ENCODE measurements at places on chromosomes 6 and 20.

DNA sequence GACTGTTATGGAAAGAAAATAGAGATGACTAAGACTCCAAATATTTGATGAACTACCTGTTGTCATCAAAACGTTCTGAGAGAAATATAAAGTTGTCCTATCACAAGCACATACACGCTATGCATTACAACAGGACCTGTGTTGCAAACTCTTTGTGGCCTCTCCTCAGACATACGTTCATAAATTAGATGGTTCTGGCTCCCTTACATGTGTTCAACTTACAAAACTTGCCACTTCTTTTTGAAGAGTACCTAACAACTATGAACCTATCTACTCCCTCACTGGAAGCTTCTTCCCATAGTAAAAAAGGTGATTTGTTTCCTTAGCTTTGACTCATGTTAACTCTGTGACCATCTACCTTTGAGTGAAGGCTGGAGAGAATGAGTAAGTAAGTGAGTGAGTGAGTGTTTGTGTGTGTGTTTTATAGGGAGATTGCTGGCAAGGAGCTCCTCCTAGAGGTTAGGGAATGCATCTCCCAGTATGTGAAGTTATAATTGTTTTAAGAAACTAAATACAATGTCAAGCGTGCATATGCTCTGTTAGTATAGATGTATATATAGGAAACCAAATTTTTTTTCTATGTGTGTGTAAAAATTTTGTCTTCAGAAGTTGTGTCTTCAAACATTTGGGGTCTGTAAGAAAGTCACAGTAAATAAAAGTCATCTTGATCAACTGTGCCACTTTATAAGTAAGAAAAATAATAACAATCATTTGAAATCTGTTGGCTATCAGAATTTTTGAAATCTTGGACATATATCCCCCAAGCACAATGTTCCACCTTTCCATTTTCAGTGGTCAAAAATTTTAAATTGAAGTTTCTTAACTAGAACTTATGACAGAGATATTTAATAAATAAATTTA, 1211.1 kb upstream of the GJE1 start:
- DNase-seq: no peak

DNA sequence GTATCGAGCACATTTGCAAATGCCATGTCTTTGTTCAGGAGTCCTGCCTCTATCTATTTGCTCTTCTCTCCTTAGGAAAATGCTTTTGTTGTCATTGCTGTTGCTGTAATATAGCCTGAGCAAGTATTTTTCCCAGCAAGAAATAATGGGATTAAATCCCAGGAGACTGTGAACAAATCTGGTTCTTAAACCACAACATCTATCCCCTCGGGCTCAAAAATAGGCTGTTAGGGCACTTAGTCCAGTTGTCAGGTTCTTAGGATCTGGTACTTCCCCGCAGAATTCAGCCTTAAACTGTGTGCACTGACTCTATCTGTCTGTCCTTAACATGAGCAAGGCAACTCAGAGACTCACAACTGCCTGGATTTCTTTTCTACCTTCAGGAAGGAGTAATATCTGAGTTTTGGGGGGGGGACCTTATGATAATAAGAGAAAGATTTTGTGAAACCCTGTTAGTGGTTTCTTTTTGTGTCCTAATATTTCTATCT, 437.5 kb downstream of the HTR1B start:
- no peak for DNase-seq

DNA sequence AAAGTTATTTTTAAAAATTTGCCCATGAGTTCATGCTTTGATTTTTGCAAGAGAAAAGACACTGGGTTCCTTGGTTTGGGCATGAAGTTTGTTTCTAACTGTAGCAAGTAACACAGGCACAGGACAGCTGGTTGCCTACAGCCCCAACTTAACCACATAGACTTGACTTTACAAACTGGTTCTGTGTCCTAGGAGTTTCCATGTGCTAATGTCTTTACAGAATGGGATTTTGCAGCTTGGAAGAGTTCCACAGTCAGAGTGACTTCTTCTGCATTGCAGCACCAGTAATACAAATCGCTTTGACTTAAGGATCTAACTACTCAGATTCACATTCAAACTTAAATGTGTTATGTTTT, 44.3 kb downstream of the OR2B2 start:
- no peak for DNase-seq

DNA sequence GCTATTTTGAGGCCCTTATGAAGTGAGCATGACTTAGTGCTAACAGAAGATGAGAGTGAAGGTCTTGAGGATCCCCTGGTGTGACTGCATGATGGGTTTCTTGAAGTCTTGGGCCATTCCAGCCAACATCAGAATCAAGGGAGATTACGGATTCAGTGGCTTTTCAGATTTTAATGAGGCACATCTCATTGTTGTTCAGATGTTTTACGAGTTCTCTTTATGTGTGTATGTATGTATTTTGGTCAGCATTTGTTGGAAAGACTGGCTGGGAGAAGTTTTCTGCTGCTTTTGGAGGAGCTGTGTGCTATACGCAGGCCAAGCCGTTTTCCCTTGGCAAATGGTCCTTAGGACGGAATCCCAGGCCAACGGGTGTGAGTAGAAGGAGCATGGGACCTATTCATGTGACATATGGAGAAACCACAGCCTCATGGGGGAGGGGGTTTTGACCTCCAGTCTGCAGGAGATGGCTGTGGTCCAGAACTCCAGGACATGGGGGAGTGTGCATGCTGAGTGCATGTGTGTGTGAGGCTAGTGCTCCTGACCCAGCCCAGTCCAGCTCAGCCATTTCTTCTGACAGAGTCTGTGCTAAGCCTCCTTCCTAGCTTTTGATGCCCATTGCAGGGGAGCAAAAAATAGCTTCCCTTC, 35.3 kb downstream of the CHMP4B start:
- no peak for DNase-seq

GRCh38 chr20:48384147-48384818, 443.5 kb downstream of the PREX1 start:
- DNase-seq: no peak

DNA sequence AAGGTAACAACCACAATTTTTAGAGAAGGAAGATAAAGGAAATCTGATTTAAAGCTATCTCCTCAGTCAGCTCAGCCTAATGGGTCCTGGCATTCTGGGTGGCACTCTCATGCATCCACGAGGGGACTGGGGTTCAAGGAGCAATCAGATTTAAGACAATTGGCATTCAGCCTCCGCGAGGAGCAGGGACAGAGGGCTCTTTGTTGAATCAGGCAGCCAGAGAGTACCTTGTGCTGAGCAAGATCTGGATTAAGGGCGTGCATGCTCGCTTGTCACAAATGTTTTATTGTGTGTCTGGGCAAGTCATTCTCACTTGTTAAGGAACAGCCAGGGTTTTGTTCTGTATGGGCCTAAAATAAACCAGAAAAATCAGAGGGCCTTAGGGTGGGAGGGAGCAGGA, 475.3 kb upstream of the NRSN1 start:
- no peak for DNase-seq

- no peak for DNase-seq
These were observed 194.2 kb upstream of the CNR1 start for GRCh38 chr6:88360203-88360797.
